ENCODE measurements at places on chromosomes 1 and 21.

GRCh38 chr1:48203287-48203900 lies 19.1 kb upstream of the SLC5A9 start:
- DNase-seq = no peak

DNA sequence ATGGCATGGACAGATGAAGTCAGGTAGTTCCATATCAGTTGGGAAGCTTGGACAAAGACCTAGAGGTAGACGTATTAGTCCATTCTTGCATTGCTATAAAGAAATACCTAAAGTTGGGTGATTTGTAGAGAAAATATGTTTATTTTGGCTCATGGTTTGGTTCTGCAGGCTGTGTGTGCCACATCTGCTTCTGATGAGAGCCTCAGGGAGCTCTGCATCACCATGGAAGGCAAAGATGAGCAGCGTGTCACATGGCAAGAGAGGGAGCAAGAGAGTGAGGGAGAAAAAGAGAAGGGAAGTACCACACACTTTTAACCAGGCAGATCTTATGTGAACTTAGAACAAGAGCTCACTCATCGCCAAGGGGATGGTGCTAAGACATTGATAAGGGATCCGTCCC lies 9.0 kb downstream of the TSACC start:
- peak; percentile 46 for DNase-seq

DNA sequence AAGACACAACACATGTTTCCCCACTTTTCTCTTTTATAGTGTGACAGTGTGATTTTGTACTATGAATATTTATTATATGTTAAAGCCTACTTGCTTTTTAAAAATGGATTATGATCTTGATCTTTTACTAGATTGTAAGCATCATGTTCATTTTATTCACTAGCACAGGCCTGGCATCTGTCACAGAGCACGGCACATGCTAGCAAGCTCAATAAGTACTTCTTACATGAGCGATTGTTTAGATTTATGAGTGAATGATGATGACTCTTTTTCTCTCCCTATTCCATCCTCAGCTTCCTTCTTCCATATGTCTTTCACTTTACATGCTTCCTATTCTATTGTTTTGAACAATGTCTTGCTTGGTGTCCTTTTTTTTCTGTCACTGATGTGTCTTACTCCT lies 1454.1 kb downstream of the MRPL39 start:
- no peak for DNase-seq

- DNase-seq = no peak
Observed at GRCh38 chr1:233627376-233627775, 13.5 kb downstream of the KCNK1 start.

- DNase-seq = no peak
Observed at GRCh38 chr1:88998716-88999115, 6.3 kb upstream of the KYAT3 start.

- no peak for DNase-seq
Observed at GRCh38 chr1:159821171-159821867, 5.4 kb upstream of the SLAMF8 start.

- DNase-seq = no peak
Observed at GRCh38 chr1:19923953-19924346, 533 bp upstream of the PLA2G2E start.

DNA sequence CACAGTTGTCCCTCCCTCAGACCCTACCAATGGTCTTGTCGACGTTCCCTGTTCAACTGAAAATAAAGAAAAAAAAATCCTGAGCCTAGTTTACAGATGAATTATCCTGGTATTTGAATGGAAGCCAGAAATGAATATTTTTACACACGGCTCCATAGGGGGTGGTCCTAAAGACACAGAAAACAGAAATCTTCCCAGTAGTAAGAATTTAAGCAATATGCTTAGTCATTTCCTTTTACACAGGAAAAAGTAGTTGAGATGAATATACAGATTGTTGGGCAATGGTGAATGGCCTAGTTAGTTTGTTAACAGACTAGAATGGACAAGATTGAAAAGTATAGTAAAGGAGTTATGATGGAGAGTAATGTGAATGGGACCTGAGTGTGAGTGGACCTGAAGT lies 67.4 kb downstream of the RGS18 start:
- DNase-seq = peak; percentile 66

DNA sequence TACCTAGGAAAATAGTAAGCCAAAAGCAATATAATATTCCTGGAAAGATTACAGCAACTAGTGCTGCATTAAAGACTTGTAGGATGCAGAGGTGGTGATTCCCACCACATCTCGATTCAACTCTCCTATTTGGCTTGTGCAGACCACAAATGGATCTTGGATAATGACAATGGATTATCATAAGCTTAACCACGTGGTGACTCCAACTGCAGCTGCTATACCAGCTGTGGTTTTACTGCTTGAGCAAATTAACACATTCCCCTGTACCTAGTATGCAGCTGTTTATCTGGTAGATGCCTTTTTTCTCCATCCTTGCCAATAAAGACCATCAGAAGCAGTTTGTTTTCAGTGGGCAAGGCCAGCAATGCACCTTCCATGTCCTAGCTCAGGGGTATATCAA lies 542.7 kb upstream of the ADGRL4 start:
- peak; percentile 49 for DNase-seq

Data from skeletal muscle cell (primary cell).